ENCODE measurements at places on chromosomes 4 and X.

DNA sequence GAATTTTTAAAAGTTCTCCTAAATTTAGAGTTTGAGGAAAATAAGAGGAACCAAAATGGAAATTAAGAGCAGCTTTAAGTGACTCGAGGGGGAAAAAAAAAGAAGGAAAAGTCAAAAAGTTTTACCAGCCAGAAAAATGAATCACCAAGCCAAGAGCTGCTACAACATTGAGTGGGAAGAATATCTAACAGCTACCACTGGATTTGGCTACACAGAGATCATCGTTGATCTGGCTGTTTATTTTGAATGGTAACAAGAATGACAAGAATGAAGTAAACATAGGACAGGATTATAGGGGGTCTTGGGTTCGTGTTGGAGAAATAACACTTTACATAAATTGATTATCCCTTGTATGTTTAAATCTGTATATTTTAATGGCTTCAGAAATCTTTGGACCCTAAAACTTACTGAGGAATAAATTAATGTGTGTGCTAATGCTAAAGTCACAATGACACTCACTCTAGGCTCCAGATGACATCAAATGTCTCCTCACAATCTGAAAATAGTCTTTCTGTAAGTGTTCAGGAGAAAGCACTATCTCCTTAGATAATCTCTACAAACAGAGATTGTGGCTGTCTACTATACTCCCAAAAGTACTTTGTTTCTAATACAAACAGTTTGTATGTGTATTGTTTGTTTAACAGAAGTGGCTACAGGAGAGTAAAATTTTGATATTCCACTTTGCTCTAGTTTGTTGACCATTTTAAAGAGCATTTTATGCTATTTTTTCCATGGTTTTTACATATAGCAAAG is 3.1 kb upstream of the CSN3 start:
- DNase-seq: no peak

GRCh38 chr4:177369372-177369771 is 59.7 kb downstream of the NEIL3 start:
- no peak for DNase-seq

- DNase-seq: no peak
Observed at GRCh38 chr4:16337936-16338335, 111.7 kb upstream of the TAPT1 start.

DNA sequence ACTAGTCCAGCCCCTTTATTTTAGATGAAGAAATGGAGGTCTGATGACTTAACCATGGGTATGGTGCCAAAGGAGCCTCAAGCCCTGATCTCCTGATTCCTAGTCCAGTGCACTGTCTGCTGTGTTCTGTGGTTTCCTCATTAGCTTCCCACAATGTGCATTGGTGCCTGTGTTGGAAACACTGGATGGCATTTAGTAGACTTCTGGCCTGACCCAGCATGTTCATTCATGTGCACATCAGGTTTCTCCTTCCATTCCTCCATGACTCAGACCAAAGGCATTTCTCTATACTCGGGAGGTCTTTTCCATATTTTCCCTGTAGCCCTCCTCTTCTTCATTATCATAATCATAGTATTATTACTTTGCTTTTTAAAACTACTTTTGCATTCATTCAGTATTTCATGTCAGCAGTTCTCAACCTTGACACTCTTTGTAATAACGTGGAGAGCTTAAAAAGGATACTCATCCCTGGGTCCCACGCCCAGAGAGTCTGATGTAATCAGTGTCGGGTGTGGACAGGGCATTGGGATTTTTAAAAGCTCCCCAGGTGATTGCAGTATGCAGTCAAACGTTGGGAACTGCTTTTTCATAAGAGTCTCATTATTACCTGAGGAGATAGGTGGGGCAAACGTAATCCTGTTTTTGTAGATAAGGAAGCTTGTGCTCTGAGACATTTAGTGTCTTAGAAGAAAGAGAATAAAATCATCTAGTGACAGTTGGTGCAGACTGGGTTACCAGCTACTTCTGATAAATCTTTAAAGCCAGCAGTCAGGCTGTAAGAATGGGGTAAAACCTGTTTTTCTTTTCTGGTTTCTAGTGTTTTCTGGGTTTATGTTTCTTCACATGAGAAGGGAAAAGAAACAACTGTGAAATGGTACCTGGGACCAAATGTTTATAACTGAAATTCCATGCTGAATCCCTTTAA is 40.9 kb upstream of the XK start:
- DNase-seq: no peak

DNA sequence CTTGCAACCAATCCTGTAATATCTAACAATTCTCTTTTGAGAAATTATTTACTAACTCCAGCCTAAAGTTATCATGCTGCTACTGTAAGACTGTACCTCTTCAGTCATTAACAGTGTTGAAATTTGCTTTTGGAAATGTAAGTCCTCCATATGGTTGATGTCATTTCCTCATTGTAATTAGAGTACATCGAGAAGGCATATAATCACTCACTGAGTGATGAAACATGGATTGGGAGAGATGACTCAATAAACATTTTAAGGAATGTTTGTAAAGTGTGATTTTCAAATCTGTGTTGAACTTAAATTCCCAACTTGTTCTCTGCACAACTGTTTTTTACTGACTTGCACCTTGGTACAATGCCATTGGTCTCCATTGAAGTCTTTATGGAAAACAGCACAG is 61.2 kb downstream of the HMGB2 start:
- no peak for DNase-seq

GRCh38 chr4:30256116-30256832 is 463.9 kb upstream of the PCDH7 start:
- DNase-seq: no peak

DNA sequence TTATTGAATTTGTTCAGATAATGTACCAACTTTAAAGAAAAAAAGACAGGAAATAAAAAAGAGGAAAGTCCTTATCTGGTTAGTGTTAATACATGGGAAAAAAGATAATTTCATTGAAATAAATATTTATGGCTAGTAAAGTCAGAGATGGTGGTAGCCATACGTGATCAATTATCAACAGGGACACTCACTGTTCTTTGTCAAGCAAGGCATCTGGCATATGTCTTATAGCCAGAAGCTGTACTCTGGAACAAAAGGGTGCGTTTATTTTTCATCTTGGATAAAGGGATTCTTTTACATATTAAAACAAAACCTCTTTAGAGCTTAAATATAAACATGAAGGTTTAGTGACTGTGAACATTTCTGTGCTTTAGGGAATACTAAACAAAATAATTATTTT is 26.7 kb downstream of the HDX start:
- no peak for DNase-seq

DNA sequence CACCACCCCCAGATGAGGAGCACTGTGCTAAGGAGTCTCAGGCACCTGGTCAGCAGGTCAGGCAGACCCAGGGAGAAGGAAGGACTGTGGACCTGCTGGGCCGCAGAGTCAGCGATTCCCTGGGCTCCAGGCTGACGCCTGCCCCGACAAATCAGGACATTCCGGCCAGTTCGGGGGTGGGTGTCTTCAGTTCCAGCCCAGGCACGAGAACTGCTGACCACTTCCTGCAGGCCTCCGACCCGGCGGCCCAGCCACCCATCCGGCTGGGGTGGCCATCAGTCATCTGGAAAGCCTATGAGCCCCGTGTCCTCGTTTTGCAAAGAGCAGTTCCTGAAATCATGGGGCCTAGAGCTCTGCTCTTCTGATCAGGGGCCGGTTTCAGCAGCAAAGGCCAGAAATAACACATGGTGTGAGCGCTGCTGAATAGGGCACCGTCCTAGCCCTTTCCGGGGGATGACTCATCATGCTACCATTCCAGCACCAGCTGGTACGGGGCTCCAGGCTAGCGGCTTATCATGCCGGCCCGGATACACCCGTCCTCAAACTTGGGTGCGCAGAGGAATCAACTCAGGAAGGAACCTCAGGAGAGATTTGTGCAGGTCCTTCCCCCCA is 7.8 kb upstream of the SH3TC1 start:
- no peak for DNase-seq

DNA sequence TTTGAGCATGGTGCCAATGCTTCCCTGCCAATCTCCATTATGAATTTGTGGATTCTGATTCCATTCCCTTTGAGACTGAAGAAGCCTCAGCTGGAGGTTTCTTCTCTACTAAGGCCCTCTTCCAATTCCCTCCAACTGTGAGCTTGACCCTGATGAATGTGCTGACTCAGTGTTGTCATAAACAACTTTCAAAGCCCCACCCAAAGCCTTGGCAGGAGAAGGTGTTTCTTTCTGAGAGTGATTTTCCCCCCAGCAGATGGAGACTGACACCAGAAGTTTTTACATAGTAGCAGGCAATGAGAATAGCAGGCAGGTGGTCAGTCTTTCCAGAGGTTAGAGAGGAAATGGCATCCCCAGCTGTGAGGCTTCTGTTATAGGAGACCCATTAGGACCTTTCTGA is 53.1 kb downstream of the OCRL start:
- DNase-seq: no peak

DNA sequence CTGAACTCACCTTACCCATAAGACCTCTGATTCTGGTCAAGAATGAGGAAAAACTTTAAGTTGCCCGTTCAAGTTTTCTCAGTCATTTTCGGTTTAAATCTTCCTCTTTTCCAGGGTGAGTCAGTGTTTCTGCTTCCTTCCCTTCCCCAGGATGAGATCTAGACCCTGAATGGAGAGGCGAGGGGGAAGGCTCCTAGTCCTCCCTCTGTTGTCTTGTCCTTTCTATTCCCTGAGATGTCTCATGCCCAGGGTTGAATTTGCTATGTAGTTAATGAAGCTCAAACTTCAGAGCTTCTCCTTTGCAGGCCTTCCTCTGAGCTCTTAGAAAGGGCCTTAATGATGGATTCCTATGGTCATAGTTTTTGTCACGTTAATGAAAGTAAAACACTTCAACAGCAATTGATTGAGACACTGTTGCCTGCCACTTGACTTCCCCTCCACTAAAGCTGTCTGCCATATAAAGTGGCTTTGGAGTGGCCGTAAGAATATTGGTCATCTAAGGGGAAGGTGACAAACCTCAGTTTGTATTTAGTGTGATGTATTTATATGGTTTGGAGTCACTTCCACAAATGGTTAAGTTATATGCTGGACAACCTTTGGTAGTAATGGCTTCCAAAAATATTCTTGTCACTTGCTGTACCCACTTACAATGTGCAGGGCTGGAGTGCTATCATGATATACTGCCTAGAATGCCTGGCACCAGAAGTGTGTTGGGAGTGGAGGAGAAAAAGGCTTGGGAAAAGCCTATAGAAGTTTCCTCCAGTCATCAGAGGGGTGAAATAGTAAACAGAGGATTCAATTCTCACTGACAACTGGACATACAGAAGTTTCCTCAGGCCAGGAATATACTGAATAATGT is 24.3 kb upstream of the GPRIN3 start:
- no peak for DNase-seq

DNA sequence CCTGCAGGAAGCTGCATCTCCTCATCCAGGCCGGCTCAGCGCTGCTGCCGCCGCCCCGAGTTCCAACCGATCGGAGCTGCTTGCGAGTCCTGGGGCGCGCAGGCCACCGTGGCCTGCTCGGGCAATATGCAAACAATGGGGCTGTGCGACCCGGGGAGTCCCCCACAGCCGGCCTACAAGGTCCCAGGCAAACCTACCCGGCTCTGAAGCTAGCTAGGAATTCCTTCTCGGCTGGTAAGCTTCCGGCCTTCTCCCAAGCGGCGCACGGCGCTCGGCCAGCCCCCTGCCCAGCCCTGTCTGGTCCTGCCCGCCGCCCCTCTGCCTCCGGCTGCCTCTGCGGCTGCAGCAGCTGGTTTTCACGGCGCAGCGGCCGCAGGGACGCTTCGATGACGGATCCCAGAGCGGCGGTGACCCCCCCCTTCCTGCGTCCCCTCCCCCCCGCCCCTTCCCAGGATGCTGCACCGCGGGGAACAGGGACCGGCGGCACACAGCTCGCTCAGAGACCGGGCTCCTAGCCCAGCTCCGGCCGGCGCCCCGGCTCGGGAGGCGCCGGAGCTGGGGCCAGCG is 59.4 kb downstream of the TSC22D3 start:
- DNase-seq: no peak

DNA sequence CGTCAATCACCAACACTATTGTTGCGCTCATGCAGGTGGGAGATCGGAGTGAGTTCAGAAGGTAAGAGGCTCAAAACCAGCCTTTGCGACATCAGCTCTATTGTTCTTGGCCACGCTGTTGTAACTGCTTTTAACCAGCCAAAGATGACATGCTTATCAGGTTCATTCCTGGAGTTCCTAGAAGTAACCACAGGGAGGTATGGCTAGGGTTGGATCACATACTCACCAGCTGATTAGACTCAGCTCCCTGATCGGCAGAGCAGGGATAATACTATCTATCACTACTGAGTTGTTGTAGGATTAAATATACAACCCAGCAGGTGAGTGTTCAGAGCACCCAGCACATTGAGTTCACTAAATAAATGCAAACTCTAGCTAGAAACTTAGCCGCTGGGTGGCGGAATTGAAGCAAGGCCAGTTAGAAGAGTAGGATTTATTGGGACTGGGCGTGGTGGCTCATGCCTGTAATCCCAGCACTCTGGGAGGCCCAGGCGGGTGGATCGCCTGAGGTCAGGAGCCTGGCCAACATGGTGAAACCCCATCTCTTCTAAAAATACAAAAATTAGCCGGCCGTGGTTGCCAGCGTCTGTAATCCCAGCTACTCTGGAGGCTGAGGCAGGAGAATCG is 12.4 kb downstream of the SLC34A2 start:
- no peak for DNase-seq

DNA sequence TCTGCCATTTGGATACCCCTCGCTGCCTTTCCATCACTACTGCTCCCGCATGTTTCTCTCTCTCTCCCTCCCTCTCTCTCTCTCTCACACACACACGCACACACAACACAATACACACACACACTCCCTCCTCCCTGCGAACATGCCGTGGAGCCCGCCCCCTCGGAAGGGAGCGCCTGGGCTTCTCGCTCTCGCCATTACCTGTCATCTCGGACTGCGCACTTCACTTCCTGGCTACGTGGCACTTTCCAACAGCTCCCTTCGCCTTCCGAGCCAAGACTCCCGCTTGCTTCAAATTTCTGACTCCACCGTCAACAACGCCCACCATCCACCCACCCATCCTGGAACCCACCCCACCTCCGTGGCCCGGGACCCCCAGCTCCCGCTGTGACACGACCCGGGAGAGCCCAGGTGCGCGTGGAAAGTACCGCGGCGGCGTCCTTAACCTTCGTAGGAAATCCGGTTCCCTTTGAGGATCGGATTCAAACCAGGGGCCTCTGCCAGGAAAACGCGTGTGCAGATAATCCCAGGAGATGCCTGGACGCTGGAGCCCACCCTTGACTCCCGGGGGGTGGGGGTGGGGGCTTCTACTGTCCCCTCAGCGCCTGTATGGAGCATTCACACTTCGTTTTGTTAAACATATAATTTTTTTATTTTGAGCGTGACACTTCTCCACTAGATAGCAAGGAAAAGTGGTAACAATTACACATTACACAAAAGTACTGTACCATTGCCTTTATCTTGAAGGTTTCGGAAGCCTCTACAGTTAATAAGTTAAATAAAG is 12.5 kb downstream of the ARX start:
- DNase-seq: no peak

GRCh38 chr4:169295822-169296221 is 25.1 kb upstream of the SH3RF1 start:
- no peak for DNase-seq

DNA sequence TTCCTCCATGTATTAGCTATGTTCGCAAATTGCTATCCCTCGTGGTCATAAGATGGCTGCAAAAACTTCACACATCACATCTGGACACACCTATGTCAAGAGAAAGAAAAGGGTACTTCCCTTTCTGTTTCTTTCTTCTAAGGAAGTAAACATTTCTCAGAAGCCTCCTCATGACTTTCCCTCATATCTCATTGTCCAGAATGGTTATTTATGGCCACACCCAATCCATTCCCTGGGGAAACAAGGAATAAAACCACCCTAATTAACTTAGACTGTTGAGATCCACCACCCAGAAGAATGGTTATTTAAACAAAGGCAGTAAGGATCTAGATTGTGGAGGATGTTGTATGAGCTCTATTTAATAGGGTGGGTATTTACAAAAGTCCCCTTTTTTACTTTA is 160.8 kb upstream of the LNX1 start:
- no peak for DNase-seq

GRCh38 chr4:116413222-116413621 is 672.2 kb downstream of the TRAM1L1 start:
- no peak for DNase-seq
